ENCODE measurements at places on chromosomes 16 and 17.

DNA sequence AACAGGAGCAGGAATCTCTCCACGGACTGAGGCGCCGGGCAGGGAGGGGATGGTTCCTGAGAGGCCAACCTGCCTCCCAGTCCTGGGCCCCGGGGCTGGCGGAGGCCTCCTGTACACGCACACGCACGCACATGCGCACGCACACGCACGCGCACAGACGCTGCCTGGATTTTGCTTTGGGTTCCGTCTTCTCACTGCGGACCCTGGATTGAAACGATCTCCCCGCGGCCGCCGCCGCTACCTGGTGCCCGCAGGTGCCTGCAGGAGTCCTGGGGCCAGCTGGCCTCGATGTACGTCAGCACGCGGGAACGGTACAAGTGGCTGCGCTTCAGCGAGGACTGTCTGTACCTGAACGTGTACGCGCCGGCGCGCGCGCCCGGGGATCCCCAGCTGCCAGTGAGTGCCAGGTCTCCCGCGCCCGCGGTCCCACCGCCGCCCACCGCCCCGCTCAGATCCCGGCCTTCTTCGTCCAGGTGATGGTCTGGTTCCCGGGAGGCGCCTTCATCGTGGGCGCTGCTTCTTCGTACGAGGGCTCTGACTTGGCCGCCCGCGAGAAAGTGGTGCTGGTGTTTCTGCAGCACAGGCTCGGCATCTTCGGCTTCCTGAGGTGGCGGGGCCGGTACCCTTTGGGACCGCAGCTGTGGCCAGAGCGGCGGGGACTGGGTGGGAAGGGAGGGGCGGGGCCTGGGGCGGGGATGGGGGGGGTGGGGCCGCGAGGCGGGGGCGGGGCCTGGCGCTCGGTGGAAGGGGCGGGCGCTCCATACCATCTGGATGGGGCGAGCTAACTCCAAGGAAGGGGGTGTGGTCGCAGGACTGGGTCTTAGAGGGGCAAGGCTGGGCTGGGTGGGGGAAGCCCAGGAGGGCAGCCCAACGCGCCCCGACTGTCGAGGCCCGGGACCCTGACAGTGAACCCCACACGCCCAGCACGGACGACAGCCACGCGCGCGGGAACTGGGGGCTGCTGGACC lies 12.3 kb downstream of the CES4A start:
- DNase-seq = no peak

GRCh38 chr16:52460639-52461178 lies 86.2 kb downstream of the TOX3 start:
- no peak for DNase-seq

DNA sequence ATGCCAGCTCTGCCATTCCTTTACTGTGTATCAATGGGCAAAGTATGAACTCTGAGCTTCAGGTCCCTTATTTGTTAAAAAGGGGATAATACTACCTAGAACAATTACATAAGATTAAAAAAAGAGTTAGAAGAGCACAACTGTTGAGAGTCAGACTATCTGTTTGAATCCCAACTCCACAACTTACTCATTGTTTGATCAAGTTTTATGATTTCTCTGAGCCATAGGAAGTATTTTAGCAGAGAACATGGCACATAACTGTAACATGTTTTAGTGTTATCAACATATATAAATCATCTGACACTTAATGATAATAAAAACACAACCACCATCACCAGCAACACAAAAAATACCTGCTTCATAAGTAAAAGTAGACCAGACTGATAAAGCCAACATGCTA lies 421.3 kb downstream of the ZFHX3 start:
- DNase-seq = no peak

DNA sequence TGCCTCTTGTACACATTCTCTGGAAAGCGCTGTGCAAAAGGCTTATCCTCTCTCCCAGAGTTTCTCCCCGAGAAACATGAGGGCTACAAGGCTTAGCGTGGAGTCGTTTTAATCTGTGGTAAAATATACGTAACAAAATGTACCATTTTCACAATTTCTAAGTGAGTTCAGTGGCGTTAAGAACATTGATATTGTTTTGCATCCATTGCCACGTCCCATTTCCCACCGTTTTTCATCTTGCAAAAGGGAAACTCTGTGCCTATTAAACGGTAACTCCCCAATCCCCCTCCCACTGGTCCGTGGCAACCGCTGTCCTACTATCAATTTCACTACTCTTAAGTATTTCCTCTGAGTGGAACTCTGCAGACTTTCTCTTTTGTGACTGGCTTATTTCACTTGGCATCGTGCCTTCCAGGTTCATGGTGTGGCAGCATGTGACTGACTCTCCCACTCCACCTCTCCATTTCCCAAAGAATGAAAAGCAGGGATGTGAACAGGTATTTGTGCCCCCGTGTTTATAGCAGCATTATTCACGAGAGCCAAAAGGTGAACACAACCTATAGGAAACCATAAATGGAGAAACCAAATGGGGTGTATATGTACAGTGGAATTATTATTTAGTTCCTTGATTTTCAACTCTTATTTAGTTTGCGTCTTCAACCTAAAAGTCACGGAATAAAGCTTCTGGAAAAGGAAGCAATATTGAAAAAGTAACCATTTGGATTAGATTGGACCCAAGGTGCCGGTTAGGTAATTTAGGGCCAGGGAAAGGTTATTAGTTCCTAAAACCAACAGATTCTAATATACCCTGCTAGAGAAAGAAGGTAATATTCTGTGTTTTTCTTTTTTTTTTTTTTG lies 1.1 kb upstream of the USP32 start:
- DNase-seq = no peak
